Ascending aorta (tissue), 2 donors: ENCODE measurements at places on chromosomes 12 and 14.

- peak; percentile 31 for DNase-seq
Measured at GRCh38 chr12:24948757-24949722, at the start of gene BCAT1. BCAT1 (minus strand) TSS chr12:24949101; CDS start chr12:24948932, 169 bp downstream.

DNA sequence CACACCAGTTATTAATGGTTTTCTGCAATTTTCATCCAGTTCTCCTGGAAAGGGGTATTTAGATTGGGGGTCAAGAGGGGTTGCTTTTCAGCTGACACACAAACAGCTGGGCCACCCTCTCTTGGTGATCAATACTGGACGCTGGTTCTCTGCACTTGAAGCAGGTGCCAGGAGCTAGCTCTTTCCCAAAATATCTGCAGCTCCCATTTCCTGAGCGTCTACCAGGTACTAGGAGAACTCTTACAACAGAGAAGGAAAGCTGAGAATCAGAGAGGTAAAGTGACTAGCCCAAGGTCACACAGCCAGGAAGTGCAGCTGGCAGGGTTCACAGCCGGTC, 1.2 kb downstream of the TESC start:
- no peak for DNase-seq

DNA sequence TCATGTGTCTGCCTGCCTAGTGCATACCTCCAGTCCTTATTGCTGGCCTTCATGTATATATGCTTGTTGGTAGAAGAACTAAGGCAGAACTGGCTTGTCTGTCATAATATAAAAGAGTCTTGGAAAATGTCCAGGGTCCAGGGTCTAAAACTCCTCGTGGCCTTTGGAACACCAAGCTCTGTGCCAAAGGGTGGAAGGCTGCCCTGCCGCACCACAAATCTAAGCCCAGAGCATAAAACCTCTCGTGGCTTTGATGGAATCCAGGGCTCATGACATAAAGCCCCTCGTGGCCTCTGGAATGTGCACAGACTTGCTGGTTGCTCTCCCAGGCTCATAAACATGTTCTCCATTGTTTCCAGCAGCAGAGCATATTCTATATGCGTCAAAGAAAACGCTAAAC, 107.9 kb downstream of the BBS10 start:
- no peak for DNase-seq

DNA sequence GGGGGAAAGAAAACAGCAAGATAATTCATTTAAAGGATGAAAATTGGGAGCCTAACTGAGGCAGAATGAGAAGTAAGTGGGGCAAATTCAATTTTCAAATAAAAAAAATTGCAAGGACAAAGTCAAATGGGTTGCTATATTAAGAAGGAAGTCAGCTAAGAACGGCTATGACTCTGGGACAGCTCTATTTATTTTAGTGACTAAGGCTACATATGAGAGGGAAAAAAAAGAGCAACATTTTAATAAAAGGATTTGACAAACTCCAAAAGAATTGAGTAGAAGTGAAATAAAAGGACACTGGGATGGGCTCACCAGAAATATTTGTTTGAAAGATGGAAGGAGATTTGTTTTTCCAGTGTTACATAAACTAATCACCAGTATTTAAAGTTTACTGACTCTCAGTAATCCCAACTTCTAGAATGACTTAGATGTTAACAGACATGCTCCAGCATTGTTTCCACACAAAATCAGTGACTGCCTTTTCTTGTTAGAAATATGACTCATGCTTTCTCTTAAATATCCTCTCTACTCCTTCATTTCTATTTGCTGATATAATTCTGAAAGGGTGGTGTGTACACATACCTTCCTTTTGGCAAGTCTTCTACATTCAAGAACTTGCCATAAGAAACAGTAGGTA, 198.5 kb downstream of the SLC25A21 start:
- no peak for DNase-seq

DNA sequence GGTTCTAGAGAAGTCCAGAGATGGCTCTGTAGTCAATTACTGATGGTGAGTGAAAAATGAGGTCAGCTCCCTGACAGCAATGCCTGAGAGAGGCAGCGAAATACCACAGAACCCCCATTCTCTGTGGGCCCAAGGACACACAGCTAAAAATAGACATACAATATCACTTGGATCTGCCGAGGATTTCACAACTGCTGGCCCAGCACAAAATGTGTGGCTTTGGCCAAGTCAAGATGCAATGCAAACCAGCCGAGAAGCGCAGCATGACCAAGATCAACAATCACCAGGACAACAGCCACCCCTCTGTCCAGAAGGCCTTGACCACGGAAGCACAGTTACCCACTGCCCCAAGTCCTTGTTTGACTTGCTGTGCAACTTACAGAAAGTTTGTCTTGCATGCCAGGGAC, 52.2 kb downstream of the CKAP4 start:
- no peak for DNase-seq

- no peak for DNase-seq
Measured at GRCh38 chr14:102370305-102370809, 7.6 kb downstream of the TECPR2 start.

- DNase-seq, result no peak
Measured at GRCh38 chr12:47097276-47097896, 17.6 kb upstream of the AMIGO2 start.

DNA sequence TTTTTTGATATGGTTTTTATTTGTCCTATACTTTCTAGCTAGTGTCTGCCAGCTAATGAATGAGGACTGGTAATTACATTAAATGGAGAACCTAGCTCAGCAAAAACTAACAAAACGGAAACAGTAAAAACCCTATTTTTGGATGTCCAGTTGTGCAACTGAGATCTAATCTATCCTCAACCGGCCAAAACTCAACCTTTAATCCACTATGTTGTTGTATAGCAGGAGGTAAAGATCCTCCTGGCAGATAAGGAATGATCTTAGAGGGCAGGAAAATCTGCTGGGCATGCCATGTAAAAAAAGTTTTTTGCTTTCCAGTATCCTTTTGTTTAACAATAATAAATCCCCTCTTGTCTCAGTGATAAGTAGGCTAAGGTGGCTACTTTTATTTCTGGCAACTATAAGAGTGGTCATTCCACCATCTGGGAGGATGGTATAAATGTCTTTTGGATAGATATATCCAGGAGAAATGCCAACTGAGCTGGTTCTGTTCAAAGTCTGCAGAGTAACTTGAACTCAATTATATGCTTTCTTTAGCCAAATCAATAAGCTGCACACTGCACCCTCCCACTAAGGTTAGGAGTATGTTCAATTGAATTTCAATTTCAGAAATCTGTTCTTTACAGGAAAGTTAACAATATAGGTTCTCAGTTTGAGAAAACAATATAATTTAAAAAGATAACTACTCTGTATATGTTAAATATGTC, 40.1 kb downstream of the WASHC3 start:
- DNase-seq, result no peak

- DNase-seq, result no peak
Measured at GRCh38 chr14:73774241-73774570, 60.0 kb upstream of the PNMA1 start.

GRCh38 chr12:82876075-82876474, 189.4 kb downstream of the TMTC2 start:
- no peak for DNase-seq

DNA sequence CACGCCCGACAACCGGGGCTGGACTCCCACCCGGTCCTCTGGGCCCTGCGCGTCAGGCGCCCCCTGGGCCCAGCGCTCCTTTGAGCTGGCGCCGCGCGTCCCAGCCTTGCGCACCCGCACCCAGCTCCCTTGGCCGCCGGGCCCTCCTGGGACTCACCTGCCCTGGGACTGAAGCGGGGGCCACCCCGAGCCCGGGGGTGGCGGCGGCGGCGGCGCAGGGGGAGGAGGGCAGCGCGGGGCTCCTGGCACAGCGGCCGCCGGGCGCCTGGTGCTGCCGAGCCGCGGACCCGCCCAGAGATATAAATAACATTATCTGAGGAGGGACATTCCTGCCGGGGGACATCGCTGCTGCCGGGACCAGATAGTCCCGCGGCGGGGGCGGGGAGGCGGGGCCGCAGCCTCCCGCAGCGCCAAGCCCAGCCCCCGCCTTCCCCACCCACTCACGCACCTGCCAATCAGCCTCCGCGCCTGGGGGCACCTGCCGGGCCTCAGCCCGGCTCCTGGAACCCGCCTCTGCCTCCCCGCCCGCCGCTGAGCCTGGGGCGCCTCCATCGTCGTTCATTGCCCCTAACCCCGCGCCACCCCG, at the start of gene SPTB:
Gene SPTB, minus strand, starts transcription at position 273 of the 586 bp plus-strand sequence. CDS start 56,813 bp downstream, outside the sequence.
- no peak for DNase-seq

GRCh38 chr12:92248977-92249376, 103.3 kb upstream of the BTG1 start:
- DNase-seq, result no peak

- DNase-seq, result no peak
Measured at GRCh38 chr14:91506226-91506625, 3.9 kb downstream of the PPP4R3A start.

DNA sequence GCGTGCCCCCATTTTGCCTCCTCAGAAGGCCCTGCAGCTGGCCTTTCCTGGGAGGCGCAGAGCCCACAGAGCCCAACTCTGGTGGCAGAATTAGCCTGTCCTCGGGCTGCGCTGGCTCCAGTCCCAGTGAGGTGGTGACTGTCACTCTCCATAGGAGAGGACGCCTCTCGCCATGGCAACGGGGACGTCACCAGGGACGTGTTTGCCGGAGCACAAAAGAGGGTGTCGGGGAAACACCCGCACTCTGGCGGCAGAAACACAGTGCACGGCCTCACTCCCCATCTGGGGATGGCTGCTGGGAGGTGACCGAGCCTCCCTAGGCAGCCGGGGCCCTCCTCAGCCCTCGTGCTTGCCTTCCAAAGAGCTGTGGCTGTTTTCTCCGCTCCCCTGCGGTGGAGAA, 50.2 kb upstream of the NCOR2 start:
- DNase-seq, result no peak

- no peak for DNase-seq
Measured at GRCh38 chr12:53334822-53335221, 1.3 kb downstream of the SP7 start.

GRCh38 chr12:79057540-79057939, 193.0 kb downstream of the SYT1 start:
- DNase-seq, result no peak

- peak; percentile 75 for DNase-seq
Measured at GRCh38 chr12:48957141-48958048, at the start of gene ARF3. ARF3 (minus strand) TSS chr12:48957487; CDS start chr12:48941095, 16,392 bp downstream.

DNA sequence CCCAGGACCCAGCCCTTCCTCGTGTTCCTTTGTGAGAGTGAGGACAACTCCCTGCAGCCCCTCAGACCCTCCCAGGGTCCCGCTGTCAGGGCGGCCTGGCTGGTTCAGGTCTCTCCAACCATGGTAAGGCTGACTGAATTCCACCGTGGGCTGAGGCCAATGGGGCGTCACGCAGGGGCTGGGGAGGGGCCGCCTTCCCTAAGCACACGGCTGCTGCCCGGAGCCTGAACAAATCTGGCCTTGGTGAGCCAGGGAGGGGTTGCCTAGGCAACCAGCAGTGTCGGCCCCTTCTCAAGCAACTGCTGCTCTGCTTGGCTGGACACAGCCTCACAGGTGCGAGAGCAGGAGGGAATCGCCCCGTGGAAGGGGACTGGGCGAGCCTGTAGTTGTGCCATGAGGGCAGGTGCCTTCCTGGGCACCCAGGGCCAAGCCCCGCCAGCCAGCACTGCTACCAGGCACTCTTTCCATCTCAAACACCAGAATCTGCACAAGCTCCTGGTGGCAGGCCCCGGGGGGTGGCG, 37.0 kb upstream of the GALNT9 start:
- no peak for DNase-seq

GRCh38 chr14:59333668-59334067, 131.5 kb downstream of the GPR135 start:
- DNase-seq, result no peak

GRCh38 chr12:26548227-26548626, 284.8 kb downstream of the ITPR2 start:
- DNase-seq, result no peak

- DNase-seq, result no peak
Measured at GRCh38 chr12:67355428-67356379, 86.5 kb downstream of the CAND1 start.

- no peak for DNase-seq
Measured at GRCh38 chr12:121008347-121009098, 7.8 kb downstream of the C12orf43 start.

DNA sequence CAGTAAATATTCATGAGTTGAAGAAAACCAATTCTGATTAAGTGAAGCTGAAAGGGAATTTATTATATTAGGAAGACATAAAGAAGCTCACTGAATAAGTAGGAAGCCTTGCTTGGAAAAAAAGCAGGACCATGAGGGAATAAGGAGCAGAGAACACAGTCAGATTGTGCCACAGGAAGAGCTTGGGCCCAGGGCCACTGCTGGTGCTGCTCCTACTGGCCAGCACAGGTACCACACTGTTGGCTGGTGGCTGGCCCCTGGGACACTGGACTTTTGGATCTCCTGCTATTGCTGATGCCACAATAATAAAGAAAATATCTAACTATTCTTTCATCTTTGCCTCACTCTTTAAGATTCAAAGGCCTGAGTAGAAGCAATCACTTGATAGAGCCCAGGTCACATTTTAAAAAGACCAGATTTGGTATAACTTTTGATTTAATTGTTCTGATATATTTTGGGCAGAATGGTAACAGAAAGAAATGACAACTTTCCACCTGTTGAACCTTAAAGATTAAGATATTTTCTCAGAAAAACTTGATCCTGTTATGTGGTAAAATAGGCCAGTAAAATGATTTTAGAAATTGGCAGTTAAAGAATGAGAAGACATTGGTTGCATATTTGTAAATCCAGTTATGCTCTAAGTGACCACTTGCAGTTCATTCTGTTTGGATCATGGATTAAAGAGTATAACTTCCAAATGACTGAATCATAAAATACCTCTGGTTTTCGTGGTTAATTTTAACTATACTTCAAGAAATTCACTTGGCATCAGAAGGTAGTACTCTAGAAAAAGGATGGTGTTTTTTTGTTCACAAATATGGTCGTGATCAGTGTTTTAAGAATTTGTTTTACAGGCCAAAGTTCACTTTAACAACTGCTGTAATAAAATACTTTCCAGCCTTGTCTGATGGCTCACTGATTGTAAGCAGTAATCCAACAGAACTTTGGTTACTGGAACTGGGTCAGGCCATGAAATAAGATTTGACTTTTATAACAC, 68.3 kb downstream of the DERA start:
- DNase-seq, result no peak

DNA sequence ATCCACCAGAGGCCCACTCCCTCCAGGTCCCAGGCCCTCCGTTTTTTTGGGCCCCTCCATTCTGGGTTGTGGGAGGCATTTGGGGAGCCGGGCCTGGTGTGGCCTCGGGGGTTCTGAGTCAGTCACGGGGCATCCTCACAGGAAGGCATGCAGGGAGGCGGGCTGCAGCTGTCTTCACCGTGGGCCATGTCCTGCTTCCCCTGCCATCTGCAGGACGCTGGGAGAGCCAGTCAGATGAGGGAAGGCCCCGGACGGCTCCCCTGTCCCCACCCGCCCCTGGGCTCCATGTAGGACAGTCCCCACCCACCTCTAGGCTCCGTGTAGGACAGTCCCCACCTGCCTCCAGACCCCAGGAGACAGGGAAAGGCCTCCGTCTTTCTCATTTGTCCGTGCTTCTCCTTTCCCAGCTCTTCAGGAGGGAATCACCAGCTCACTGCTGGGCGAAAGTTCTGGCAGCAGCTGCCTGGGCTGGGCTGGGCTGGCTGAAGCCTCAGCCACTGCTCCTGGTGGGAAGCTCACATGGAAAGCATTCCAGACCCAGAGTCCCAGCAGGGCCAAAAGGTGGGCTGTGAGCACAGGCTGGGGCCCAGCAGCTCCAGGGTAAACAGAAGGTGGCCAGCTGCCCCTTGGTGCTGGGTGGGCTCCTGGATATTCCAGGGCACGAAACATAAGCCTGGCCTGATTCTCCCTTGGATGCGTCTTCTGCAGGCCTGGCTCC, 217.8 kb downstream of the KIF26A start:
- DNase-seq, result no peak
